ENCODE measurements at places on chromosomes 2 and 18.

DNA sequence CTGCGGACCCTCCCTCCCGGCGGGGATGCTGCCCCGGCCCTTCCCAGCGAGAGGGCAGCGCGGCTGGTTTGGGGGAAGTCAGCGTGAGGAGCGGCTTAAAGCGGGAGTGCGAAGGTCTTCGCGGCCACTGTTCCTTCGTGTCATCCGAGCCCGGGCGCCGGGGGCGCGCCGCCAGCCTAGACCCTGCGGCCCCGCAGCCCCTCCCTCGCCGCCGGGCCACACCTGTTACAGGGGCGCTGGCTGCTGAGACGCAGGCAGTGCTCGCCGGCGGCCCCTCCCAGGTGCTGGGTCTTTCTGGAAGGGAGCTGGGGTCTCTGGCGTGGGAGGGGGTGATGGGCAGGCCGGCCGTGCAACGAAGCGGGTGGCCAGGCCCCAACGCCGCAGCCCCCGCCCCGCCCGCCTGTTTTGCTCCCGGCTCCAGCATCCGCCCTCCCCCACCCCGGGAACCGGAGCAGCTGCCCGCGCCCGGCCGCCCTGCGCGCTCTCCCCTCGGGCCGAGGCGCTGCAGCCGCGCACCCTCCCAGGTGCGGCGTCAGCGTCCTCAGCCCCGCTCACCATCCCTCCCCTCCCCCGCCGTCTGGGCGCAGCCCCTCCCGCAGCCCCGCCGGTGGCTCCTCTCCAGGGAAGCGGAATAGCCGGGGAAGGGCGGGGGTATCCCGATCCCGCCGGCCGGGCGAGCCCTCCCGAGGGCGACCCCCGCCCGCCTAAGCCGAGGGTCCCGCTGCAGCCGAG, 727 bp downstream of the KIF1A start:
- H3K27ac ChIP-seq, result peak overlapping the region; percentile 42
- H3K27me3 ChIP-seq, result peaks cover 22% of the 10 kb centered on the region
- H3K4me3 ChIP-seq, result peak overlapping the region; percentile 95
- DNase-seq, result peak; percentile 44
- H3K36me3 ChIP-seq, result peaks cover 7% of the 10 kb centered on the region
- H3K4me1 ChIP-seq, result peaks cover 8% of the 10 kb centered on the region

- no peaks in the 10 kb centered on the region for H3K36me3 ChIP-seq
- no peak for DNase-seq
- H3K4me1 ChIP-seq, result no peaks in the 10 kb centered on the region
- H3K4me3 ChIP-seq, result no peak overlapping the region
- no peaks in the 10 kb centered on the region for H3K27me3 ChIP-seq
- no peak overlapping the region for H3K27ac ChIP-seq
Measured at GRCh38 chr2:166814335-166814734, 73.9 kb upstream of the XIRP2 start.

- no peaks in the 10 kb centered on the region for H3K4me1 ChIP-seq
- H3K36me3 ChIP-seq, result no peaks in the 10 kb centered on the region
- H3K4me3 ChIP-seq, result no peak overlapping the region
- no peak for DNase-seq
- peaks cover 20% of the 10 kb centered on the region for H3K27me3 ChIP-seq
Measured at GRCh38 chr2:100339823-100340222, 17.5 kb upstream of the LONRF2 start.

- H3K36me3 ChIP-seq, result peaks cover 2% of the 10 kb centered on the region
- H3K27me3 ChIP-seq, result peaks cover 8% of the 10 kb centered on the region
- peak; percentile 89 for DNase-seq
- peaks cover 5% of the 10 kb centered on the region for H3K4me1 ChIP-seq
- H3K4me3 ChIP-seq, result peak within 1 kb of the TSS; percentile 74
Measured at GRCh38 chr2:209771474-209772289, at the start of gene UNC80. UNC80 (plus strand) TSS chr2:209771832; CDS start chr2:209772073, 241 bp downstream.

DNA sequence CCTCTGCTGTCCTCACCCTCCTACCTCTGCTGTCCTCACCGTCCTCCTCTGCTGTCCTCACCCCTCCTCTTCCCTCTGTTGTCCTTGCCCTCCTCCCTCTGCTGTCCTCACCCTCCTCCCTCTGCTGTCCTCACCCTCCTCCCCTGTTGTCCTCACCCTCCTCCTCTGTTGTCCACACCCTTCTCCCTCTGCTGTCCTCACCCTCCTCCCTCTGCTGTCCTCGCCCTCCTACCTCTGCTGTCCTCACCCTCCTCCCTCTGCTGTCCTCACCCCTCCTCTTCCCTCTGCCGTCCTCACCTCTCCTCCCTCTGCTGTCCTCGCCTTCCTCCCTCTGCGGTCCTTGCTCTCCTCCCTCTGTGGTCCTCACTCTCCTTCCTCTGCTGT, 11.8 kb downstream of the GAD1 start:
- DNase-seq, result no peak
- no peaks in the 10 kb centered on the region for H3K4me1 ChIP-seq
- H3K27me3 ChIP-seq, result peaks cover 44% of the 10 kb centered on the region
- H3K36me3 ChIP-seq, result no peaks in the 10 kb centered on the region
- no peak overlapping the region for H3K4me3 ChIP-seq
- no peak overlapping the region for H3K27ac ChIP-seq

DNA sequence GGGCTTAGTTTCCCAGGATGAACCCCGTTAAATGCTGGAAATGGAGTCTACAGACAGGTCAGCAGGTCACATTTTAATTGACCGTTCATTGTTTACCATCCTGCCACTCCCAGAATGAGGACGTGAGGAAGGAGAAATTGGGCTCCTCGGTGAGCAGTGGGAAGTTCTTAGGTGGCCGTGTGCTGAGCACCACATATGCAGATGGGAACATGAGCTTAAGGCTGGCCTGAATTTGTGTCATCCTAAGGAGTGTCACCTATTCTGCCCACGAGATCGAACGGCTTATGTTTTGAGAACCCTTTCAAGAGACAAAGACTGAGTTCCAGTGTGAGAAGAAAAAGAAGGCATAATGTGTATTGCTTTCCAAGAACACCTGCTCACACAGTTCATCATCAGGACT, 234.4 kb upstream of the PXDN start:
- no peak overlapping the region for H3K4me3 ChIP-seq
- no peaks in the 10 kb centered on the region for H3K27me3 ChIP-seq
- no peaks in the 10 kb centered on the region for H3K4me1 ChIP-seq
- H3K36me3 ChIP-seq, result no peaks in the 10 kb centered on the region
- DNase-seq, result no peak
- H3K27ac ChIP-seq, result no peak overlapping the region

- H3K27ac ChIP-seq, result no peak overlapping the region
- H3K4me1 ChIP-seq, result peaks cover 13% of the 10 kb centered on the region
- no peaks in the 10 kb centered on the region for H3K36me3 ChIP-seq
- no peaks in the 10 kb centered on the region for H3K27me3 ChIP-seq
- no peak for DNase-seq
- no peak overlapping the region for H3K4me3 ChIP-seq
Measured at GRCh38 chr2:20573620-20574422, 77.1 kb downstream of the HS1BP3 start.

- no peaks in the 10 kb centered on the region for H3K36me3 ChIP-seq
- peaks cover 1% of the 10 kb centered on the region for H3K4me1 ChIP-seq
- H3K27ac ChIP-seq, result no peak overlapping the region
- H3K4me3 ChIP-seq, result no peak overlapping the region
- H3K27me3 ChIP-seq, result peaks cover 47% of the 10 kb centered on the region
Measured at GRCh38 chr18:22827216-22827615, 105.9 kb upstream of the RBBP8 start.

DNA sequence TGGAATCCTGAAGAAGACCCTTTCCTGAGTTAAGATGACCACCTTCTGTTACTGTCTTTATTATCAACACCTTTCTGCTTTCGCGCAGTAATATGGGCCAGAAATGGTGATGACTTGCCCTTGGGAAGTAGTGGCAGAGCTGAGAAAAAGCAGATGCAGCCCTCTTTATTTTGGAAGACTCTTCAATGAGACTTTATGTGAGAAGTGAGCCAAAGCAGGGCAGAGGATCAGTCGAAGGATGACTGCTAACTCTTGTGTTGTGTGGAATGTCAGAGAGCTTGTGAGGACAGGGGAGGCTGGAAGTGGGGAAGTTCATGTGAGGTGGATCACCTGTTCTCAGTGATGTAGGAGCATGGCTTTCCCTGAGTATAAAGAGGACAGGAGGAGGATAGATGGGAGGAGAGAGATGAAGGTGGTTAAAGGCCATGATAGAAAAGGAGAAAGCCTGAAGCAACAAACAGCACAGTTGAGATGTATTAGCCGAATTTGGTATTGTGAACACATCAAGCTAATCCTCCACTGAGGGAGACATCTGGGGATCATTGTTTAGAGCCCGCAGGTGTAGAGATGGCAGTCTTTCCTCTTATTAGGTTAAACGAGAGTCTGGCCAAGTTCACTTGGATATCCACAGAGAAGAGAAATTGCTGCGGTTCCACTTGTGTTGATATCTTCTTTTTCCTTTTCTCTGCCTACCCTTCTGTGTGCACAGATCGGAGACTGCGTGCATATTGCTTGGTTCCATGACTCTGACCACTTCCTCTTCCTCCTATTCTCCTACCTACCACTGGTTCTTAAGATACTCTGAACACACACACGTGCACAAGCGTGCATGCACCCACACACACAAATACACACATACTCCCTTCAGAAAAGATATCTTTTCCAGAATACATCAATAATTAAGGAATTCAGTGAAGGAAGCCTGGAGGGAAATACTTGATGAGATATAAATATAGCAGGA, 67.4 kb downstream of the SLC9A2 start:
- no peaks in the 10 kb centered on the region for H3K36me3 ChIP-seq
- no peak overlapping the region for H3K27ac ChIP-seq
- H3K4me1 ChIP-seq, result no peaks in the 10 kb centered on the region
- DNase-seq, result no peak
- no peak overlapping the region for H3K4me3 ChIP-seq
- no peaks in the 10 kb centered on the region for H3K27me3 ChIP-seq

DNA sequence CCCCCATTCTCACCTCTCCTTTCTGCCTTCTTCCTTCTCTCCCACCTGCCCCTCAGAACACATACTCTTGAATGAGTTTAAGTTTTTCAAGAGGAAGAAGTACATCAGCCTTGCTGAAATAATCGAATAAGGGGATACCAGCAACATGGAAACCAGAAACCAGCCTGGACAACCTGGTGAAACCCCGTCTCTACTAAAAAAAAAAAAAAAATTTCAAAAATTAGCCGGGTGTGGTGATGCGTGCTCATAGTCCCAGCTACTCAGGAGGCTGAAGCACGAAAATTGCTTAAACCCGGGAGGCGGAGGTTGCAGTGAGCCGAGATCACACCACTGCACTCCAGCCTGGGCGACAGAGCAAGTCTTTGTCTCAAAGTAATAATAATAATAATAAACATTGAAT, 75.0 kb upstream of the SLC1A4 start:
- no peak for DNase-seq
- no peak overlapping the region for H3K27ac ChIP-seq
- peaks cover 7% of the 10 kb centered on the region for H3K4me1 ChIP-seq
- no peaks in the 10 kb centered on the region for H3K27me3 ChIP-seq

DNA sequence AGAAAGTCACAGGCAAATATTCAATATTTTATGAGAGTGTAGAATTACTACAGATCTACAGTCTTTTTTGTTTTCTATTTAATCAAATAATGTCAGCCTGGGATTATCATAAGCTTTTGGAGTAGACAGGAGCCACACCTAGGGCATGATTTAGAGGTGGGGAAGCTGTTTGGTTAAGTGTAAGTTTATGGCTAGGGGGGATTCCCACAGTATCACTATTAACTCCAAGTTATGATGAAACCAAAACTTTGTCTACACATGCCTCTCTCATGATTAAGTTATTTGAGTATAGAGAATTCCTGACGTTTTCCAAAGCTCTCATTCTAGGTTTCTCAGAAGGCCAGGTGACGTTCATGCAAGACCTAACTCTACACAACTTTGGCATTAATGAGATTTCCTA, 2.1 kb downstream of the SERPINB10 start:
- no peak for DNase-seq
- H3K4me1 ChIP-seq, result no peaks in the 10 kb centered on the region
- H3K4me3 ChIP-seq, result no peak overlapping the region
- no peaks in the 10 kb centered on the region for H3K36me3 ChIP-seq

GRCh38 chr18:10119991-10120390, 206.2 kb downstream of the VAPA start:
- no peak for DNase-seq
- H3K36me3 ChIP-seq, result no peaks in the 10 kb centered on the region
- H3K4me1 ChIP-seq, result peaks cover 18% of the 10 kb centered on the region
- H3K27ac ChIP-seq, result no peak overlapping the region

DNA sequence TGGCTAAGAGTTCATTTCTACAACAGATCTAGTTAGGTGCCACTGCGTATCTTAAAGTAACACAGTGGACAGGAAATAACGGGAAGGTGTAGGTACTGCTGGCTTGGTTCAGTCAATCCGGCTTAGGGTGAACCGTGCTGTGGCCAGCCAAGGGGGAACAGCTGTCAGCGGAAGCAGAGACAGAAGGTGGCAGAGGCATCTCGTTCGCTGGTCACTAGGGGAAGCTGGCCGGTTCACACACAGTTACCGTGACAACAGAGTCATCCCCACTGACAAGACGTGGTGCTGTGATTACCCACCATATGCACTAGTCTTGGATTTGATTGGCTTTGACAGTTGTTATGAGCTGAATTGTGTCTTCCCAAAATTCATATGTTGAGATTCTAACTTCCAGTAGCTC, 58.8 kb upstream of the HDAC4 start:
- no peak for DNase-seq
- peaks cover 9% of the 10 kb centered on the region for H3K27me3 ChIP-seq
- H3K4me3 ChIP-seq, result no peak overlapping the region
- H3K36me3 ChIP-seq, result no peaks in the 10 kb centered on the region
- H3K27ac ChIP-seq, result no peak overlapping the region
- no peaks in the 10 kb centered on the region for H3K4me1 ChIP-seq

DNA sequence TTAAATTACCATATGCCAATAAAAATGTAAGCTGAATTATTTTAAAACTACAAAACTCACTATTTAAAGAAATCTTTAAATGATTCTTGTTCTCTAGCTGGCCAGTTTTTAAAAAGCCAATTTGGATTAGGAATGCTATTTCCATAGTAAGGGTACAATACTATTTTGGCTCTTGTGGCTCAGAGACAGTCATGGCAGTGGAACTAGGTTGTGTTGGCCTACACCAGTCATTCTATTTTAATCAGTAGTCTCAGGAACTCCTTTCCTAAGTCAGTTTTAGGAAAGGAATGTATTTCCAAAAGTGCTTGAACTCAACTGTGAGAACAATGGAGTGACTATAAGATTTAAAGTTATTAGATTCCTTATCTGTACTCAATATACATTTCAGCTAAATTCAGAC, 5.9 kb downstream of the BOLL start:
- no peaks in the 10 kb centered on the region for H3K27me3 ChIP-seq
- no peak overlapping the region for H3K4me3 ChIP-seq
- no peak for DNase-seq
- no peaks in the 10 kb centered on the region for H3K4me1 ChIP-seq
- H3K36me3 ChIP-seq, result no peaks in the 10 kb centered on the region
- H3K27ac ChIP-seq, result no peak overlapping the region

All from neuronal stem cell (in vitro differentiated cells).